ENCODE measurements at places on chromosomes 12 and 14.

DNA sequence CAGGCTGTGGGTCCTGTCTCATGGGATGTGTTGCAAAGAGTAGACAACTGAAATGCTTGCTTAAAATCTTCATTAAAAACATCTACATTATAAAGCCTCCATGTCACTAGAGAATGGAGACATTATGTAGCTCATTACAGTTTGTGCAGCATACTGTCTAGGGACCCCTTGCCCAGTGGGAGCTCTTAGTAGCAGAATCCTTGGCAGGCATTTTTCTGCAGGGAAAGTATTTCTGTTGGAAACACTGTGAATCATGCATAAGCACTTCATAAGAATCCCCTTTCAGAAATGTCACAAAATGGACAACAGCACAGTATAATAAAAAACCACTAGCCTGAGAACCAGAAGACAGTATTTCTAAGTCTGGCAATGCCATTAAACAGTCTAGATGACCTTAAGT, 174.3 kb downstream of the MGAT4C start:
- no peak for DNase-seq

GRCh38 chr14:74438351-74438915, 12.4 kb upstream of the SYNDIG1L start:
- no peak for DNase-seq

DNA sequence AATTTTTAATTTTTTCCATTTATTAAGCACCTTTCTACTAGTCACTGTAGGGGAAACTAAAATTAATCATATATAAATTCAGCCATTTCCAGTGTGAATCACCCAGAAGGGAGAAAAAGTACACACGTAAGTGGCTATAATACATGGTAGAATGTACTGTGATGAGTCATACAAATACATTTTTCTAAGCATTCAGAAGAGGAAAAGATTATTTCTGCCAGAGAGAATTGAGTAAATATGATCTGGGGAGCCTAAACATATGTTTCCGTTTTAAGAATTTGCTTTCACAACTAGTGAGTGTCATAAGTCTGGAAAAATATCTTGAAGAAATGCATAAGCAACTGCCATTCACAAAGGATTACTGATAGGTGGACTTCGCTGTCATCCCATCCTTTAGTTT, 102.8 kb downstream of the TGFB3 start:
- no peak for DNase-seq

DNA sequence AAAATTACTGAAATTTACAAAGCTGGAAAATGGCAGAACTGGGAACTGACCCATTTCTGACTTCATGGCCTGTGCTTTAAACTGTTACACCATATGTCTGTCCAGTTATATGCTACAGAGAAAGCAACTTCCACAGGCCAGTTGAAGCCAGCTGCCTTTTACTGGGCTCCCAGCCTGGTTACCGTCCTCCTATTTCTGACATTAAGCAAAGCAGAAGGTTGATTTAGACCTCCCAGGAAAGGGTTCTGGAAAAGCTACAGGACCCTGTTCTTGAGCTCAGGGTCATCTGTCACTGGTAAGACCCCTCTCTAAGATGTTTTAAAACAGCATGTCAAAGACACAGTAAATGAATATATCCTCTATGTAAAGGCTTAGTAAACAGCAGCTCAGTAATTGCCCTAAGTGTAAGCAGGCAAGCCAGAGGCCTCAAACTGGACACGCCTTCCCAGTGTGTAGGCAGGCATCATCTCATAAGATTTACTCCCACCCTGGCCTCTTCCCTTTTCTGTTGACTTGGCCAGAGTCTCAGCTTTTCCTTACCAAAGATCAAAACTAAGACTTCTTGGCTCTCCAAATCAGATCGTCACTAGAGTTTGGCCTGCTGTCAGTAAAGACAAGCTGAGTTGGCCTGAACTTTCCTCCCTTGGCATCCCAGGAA, 55.4 kb upstream of the RNU6-8 start:
- no peak for DNase-seq

DNA sequence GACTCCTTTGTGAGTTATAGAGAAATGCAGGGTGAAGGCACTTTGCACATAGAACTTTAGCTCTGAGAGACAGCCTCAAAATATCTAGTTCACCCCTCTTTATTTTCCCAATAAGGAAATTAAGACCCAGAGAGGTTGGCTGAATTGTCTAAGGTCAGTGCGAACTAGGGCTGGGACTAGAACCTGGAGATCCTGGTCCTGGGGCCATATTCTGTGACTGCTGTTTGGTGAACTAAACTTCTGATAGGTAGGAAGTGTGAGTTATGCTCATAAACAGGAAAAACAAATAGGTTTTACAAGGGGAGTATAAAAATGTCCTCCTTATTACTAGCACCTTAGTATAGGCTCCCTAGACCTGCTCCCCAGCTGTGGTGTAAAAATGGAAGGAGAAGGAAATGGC, 53.9 kb downstream of the DAD1 start:
- DNase-seq: no peak

DNA sequence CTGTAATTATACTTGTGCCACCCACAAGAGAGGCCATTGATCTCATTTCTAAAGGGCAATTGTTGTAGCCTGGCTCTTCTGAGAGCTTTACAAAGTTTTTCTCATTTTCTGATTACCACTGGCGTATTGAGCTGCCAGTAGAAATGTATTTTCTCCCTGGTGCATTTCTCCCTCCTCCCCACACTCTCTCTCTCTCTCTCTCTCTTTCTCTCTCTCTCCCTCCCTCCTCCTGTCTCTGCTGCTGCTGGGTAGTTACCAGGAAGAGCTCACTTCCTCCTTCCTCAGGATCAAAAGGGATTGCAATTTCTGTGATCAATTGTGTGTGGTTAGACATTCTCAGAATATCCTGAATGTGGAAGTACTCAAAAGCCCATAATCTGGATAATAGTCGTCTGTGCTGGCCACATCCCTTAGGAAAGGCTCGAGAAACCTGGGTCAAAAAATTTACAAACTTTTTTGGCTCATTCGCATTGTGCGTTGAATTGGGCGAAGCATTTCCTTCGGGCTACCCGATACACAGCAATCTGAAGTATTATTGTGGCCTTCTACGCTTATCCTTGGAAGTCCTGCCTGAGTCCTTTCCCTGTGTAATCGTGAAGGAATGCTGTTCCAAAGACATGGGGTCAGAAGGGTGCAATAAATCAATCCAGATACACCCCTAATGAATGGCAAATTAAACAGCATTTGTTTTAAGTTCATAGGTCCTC, 254.8 kb downstream of the MSRB3 start:
- DNase-seq: no peak
